Activated CD4-positive, alpha-beta T cell treated with anti-CD3 and anti-CD28 coated beads, Interleukin-2, amount 10 ng/mL, durations not matched to agents 7 days and 5 days (primary cell): ENCODE measurements at places on chromosomes 16 and 17. TPM values are rescaled to one million over a fixed set of nuclear protein-coding genes. Genes with fewer than 3 reads are reported as not detected.

DNA sequence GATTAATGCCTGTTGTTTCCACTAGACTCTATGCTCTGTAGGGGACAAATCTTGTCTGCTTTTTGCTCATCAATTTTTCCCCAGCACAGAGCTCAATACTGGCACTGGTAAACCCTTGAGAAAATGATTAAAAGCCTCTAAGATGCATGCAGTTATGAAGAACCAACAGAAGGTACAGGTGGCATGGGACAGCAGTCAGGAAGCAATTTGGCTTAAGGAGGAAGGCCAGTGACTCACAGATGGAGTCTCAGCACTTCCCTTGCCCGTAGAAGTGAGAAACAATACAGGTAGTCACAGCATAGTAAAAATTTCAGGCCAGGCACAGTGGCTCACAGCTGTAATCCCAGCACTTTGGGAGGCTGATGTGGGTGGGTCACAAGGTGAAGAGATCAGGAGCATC is 504.7 kb upstream of the RBFOX1 start:
- DNase-seq: no peak

DNA sequence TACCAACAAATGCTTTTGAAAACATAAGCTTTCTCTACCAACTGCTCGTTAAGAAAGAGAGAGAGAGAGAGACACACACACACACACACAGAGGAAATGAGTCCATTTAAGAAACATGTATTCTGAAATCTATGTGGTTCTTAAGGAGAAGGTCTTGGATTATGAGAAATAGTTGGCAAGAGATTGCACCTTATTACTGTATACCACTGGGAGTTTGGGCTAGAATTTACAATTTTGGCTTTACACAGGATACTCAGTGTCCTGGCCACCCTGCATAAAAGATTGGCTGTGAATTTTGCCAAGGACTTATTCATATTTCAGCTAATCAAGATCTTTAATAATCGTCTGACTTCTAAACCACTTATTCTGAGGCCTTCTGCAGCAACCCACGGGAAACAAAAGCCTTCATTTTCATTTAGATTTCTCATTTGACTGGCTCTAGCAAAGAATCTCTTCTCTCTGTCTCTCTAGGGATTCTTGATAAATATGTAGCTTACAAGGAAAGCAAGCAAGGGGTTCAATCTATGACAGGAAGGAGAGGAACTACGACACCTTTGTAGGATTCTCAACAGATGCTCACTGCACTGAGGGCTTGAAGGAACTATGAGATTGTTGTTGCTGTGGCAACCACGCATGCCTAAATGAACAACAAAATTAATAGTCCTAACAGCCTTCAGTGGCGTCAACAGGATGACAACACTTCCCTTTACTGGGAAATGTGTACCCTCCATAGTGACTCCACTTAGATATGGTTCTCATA is 75.3 kb upstream of the GNAO1 start:
- DNase-seq: no peak

- no peak for DNase-seq
These were observed 9.0 kb upstream of the MTSS2 start for GRCh38 chr16:70694868-70695218.

The GCGR gene
- total RNA-seq: not detected

The TAT gene
- total RNA-seq: not detected

The AATK gene
- total RNA-seq: 0.31 TPM

DNA sequence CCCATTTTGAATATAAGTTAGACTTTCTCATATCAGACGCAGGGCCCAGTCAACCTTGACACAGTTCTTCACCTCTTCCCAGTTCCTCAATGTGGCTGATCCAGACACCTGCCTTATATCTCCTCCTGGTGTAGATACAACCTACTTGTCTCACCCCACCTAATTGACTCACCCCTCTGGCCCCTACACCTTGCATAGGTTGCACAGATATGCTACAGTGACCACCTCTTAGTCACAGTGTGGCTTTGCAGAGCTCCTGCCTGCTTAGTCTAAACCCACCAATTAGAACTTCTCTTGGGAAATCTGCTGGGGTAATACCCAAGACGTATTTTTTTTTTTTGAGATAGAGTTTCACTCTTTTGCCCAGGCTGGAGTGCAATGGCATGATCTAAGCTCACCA is 16.8 kb downstream of the CHP2 start:
- no peak for DNase-seq

The CCL1 gene
- 0.87 TPM for total RNA-seq

- DNase-seq: no peak
These were observed 5.1 kb upstream of the ERN1 start for GRCh38 chr17:64135000-64135399.

The TBX4 gene
- total RNA-seq: not detected
